ENCODE measurements at places on chromosomes 6 and 20.

GRCh38 chr6:18347021-18347577, 40.1 kb upstream of the RNF144B start:
- DNase-seq = no peak

- DNase-seq = no peak
These were observed 96.2 kb downstream of the OTOR start for GRCh38 chr20:16844406-16844805.

- DNase-seq = no peak
These were observed 30.1 kb downstream of the PPP1R14C start for GRCh38 chr6:150172929-150173328.

GRCh38 chr20:62721511-62722370, 13.1 kb downstream of the NTSR1 start:
- no peak for DNase-seq

DNA sequence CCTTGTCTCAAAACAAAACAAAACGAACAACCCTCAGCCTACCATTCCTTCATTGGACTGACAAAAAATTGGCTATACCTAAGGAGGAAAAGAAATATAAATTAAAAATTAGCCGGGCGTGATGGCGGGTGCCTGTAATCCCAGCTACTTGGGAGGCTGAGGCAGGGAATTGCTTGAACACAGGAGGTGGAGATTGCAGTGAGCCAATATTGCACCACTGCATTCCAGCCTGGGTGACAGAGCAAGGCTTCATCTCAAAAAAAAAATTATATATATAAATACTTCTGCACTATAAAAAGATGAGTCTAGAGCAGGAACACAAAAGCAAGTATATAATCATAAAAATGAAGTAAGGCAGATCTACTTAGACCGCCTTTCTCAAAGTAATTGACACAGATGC, 109.8 kb downstream of the CRYBG1 start:
- no peak for DNase-seq

- DNase-seq = no peak
These were observed 263.9 kb upstream of the PRND start for GRCh38 chr20:4457566-4458543.

- no peak for DNase-seq
These were observed 66.1 kb upstream of the EMILIN3 start for GRCh38 chr20:41432746-41433145.

- DNase-seq = no peak
These were observed 188.0 kb upstream of the TAB2 start for GRCh38 chr6:149129371-149130077.

DNA sequence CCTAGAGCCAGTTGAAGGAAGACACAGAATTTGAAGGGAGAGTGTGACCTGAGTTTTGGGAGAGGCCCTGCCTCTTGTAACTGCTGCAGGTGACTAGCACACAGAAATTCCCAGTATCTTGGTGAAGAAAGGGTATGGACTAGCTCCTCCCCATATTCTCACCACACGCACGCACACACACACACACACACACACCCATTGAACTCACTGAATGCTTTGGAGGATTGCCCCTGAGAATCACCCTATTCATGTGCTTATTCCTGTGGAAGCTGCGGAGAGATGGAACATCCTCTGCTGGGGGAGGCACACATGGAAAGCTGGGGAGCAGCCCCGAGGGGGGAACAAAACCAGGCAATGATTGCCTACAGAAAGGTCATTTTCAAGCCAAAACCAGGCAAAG, 6.2 kb upstream of the LMBRD1 start:
- DNase-seq = no peak

GRCh38 chr6:90062667-90063066, 168.4 kb downstream of the GJA10 start:
- no peak for DNase-seq

- DNase-seq = no peak
These were observed 54.0 kb downstream of the TRAF3IP2 start for GRCh38 chr6:111551521-111552231.

DNA sequence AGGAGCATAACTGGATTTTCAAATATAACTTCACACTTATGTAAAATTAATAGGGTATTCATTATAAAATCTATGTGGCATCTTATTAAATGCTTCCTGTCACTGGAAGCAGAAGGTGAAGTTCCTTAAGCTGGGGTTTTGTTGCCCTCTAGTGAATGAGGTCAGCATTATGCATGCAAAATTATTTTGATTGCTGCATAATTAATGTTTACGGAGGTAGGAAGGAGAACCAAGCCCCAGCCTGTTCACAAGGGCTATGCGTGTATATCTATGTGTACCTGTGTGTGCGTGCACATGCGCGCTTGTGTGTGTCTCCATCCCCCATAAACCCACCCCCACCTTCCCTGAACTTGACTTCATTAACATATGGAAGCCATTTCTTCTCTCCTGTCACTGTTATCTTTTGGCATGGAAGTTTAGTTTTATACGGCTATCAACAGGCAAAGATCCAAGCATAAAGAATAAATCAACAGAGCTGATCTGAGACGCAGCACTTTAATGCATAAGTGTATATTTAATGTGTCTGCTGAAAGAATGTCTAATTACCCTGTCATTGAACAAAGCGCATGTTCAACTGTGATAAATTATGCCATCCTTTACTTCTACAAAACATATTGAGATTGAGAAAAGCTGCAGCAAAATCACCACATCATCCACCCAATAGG, 90.2 kb upstream of the CDH4 start:
- DNase-seq = no peak

DNA sequence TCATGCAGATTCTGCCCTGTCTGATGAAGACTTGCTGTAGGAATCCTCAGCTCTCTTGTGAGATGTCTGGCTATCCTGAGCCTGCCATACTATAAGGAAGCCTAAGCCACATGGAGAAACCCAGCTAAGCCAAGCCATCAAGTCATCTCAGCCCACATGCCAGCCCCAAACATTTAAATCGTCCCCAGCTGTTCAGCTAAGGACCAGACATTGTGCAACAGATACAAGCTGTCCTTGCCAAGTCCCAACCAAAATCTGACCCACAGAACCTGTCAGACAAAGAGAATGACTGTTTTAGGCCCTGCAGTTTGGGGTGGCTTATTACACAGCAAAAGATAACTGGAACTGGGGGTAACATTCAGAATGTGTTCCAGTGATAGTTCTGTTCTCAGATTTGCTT, 36.8 kb upstream of the FOXC1 start:
- no peak for DNase-seq

DNA sequence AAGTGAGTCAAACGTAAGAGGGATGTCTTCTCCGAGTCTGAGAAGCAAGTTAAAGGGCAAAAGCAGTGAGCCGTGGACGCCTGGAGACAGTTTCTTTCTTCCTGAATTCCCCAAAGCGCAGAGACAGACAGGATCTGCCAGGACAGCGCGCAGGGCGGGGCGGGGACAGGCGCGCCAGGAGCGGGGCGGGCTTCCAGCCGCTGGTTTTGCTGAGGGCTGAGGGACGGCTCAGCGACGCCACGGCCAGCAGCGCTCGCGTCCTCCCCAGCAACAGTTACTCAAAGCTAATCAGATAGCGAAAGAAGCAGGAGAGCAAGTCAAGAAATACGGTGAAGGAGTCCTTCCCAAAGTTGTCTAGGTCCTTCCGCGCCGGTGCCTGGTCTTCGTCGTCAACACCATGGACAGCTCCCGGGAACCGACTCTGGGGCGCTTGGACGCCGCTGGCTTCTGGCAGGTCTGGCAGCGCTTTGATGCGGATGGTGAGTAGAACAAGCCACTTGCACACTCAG, at the start of gene SCGN:
SCGN (plus strand) TSS at position 209 of the 509 bp plus-strand sequence; CDS start at position 398, 189 bp downstream.
- DNase-seq = peak; percentile 55

- DNase-seq = no peak
These were observed 25.2 kb downstream of the TBPL1 start for GRCh38 chr6:133977983-133978895.

DNA sequence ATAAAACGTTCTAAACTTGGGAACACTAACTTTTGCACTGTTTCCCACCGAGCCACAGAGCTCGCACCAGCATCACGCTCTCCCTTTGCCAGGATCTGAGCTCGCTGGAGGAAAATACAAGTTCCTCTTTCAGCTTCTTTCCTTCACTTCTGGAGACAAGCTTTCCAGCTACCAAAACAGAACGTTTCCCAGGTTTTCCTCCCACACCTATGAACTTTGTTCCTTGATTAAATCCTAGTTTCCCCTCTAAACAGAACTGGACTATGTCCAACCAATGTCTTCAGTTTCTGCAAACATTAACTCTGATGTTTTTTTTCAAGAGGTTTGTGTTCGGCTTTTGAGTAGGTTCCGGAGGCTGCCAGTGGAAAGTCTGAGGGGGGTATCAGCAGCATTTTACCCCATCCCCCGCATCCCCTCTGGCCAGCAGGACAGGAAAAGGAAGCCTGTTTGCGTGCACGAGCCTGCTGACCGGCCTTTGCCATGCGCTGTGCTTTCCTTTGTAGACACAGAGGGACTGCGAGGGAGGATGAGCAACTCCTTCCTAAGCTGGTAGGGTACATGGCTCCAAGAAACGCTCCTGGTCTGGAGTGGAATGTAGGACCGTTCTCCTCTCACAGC, 135.5 kb downstream of the LY86 start:
- no peak for DNase-seq

GRCh38 chr20:21516180-21516567, 2.3 kb upstream of the NKX2-2 start:
- DNase-seq = no peak

GRCh38 chr6:163023700-163024099, 295.9 kb downstream of the PACRG start:
- DNase-seq = no peak

GRCh38 chr20:4830259-4830658, 108.5 kb downstream of the PRND start:
- no peak for DNase-seq

GRCh38 chr6:45702849-45703739, 312.6 kb downstream of the CLIC5 start:
- DNase-seq = no peak

DNA sequence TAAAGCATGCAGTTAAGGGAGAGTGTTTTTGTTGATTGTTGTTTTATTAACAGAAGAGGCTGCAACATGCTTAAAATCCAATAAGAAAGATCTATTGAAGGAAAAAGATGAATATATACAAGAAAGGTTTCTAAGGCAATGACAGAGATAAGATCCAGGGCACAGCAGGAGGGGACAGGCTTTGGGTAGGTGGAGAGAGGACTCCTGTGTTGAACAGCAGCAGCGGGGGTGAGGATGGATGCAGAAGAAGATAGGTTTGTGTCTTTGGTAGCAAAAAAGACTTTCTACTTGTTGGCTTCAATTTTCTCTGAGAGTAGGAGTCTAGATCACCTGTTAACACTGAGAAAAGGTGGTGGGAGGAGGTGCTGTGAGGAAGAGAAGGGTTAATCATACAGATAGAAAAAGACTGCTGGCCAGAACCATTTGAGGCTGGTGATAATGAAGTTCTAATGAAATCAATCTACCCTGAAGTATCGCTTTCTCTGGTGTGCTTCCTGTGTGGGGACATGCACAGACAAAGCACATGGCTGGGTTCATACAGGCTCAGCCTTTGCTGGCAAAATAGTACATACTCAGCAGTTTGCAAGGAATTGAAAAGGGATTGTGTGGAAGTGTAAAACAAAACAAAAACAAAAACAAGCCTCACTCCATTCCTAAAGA, 17.2 kb upstream of the DST start:
- DNase-seq = no peak

GRCh38 chr6:166561771-166562359, 24.6 kb downstream of the RAMACL start:
- no peak for DNase-seq

GRCh38 chr20:63737945-63738686, 1.5 kb upstream of the SLC2A4RG start:
- DNase-seq = peak; percentile 37

GRCh38 chr6:167779129-167779992, 47.4 kb upstream of the AFDN start:
- no peak for DNase-seq

DNA sequence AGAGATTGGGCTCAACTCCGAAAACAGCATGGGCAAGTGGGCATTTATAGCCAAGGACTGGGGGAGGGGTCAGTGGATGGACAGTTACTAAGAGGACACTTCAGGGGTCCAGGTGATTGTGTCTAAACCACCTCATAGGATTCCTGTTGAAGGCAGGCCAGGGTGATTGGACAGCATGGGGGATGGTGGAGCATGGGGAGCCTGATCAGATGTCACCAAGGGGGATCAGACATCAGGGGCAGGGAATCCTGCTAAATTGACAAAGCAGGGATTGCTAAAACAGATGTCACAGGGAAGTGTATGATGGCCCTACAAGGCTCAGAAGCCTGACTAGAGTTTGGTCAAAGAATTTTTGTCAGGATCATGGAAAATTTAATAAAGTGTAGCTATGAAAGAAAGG, 2.4 kb upstream of the PYGB start:
- no peak for DNase-seq

- no peak for DNase-seq
These were observed 873 bp upstream of the GCM2 start for GRCh38 chr6:10882657-10883171.

DNA sequence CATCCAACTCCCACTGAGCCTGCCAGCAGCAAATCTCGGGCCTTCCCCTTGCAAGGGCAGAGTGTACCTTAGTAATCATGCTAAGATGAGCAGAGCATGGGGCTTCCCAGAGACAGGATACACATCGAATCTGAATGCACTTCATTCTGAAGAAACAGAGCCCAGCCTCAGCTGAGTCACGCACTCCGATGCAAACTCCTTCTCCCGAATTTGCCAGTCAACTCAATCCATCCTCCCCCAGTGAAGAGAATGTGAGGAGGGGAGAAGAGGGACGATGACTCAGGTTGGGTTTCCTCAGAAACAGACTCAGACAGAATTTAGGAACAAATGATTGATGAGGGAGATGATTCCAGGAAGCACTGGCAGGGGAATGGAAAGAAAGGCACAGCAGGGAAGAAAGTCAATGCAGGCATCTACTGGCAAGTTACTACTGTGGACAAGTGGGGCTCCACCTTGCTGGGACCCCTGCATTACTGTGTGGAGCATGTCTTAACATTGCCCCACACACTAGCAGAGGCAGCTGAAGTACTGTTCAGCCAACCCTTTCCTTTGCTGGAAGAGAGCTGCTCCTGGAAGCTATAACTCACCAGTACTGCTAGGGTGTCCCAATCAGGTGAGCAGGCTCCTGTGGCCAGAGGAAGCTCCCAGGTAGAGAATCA, 251.6 kb downstream of the ADGB start:
- peak; percentile 20 for DNase-seq

DNA sequence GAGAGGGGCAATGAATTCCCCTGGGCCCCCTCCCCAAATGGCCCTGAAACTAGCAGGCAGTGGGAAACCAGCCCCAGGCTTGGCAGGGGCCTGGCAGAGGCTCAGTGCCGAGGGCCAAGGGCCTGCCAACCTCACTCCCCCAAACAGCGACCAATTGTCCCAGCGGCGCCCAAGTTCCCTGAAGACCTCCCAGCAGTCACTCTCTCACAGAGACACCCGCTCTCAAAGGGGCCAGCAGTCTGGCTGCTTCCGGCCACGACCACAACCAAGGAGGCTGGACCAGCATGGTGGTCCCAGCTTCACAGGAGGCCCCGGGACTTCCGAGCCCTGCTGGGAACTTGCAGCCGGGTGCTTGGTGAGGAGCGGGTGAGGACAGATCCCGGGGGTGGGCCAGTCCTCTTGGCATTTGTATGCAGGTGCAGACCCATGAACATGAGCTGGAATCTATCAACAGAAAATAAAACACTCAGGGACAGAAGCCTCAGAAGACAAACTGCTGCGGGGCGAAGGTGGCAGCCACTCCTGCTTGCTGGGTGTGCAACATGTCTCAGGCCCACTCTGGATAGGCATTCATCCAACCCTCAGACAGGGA, 17.5 kb upstream of the SIRPA start:
- no peak for DNase-seq

Data from activated naive CD8-positive, alpha-beta T cell treated with anti-CD3 and anti-CD28 coated beads, Interleukin-2, amount 50 U/mL, for 24 hours (primary cell).